ENCODE measurements at places on chromosomes 11 and 22. TPM values are rescaled to one million over a fixed set of nuclear protein-coding genes. Genes with fewer than 3 reads are reported as not detected.

- no peak for DNase-seq
These were observed 870.0 kb downstream of the NTM start for GRCh38 chr11:132240374-132240773.

DNA sequence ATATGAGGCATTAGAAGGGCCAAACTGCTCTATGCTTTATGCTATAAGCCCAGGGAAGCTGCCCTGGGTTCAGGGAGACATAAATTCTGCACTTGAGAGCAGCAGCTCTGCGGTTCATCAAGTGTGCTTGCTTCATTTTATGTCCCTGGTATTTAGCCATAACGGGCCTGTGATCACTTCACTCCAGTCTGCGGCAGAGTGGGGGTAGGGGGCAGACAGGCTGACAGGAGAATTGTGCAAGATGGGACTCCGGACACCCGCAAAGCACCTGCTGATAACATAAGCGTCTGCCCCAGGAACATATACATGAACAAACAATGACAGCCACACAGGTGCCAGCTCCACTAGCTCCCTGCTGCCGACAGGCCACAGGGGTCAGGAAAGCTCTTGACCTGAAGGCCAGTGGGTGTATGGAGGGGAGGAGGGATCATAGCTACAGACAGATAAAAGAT lies 56.1 kb downstream of the SMCO4 start:
- no peak for DNase-seq

GRCh38 chr22:49305214-49305965 lies 522.3 kb downstream of the BRD1 start:
- peak; percentile 64 for DNase-seq

DNA sequence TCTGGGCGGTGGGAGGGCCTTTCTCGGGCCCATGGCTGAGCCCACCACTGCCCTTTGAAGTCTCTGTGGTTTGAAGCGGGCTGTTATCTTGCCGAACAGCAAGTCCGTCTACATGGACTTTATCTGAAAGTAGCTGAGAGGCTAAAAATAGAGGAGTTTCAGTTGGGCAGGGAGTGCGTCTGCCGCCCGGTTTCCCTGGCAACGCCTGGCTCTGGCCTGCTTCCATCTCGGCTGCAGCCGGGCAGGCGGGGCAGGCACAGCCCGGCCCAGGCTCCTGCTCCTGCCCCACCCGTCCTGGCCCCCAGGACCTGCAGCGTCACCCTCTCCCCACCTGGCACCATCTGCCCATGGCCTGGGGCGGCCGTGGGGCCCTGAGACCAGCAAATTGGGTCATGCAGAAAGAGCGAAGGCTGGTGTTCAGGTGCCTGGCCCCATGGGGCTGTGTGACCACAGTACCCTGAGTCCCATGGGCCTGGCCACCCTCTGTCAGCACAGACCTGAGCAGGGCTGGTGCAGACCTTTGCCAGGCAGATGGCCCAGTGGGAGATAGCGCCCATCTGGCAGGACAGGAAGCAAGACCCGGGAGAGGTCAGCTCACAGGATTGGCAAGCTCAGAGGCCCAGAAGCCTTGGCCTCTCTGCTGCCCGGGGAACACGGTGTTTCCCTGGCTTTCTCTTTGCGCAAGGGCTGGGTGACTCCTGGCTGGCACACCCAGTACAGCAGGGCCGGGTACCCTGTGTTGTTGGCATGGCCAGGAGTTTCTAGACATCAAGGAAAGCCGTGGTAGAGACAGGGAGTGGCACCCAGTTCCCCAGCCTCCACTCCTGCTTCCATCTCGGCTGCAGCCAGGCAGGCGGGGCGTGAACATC lies 79.1 kb upstream of the KCNQ1OT1 start:
- peak; percentile 90 for DNase-seq

DNA sequence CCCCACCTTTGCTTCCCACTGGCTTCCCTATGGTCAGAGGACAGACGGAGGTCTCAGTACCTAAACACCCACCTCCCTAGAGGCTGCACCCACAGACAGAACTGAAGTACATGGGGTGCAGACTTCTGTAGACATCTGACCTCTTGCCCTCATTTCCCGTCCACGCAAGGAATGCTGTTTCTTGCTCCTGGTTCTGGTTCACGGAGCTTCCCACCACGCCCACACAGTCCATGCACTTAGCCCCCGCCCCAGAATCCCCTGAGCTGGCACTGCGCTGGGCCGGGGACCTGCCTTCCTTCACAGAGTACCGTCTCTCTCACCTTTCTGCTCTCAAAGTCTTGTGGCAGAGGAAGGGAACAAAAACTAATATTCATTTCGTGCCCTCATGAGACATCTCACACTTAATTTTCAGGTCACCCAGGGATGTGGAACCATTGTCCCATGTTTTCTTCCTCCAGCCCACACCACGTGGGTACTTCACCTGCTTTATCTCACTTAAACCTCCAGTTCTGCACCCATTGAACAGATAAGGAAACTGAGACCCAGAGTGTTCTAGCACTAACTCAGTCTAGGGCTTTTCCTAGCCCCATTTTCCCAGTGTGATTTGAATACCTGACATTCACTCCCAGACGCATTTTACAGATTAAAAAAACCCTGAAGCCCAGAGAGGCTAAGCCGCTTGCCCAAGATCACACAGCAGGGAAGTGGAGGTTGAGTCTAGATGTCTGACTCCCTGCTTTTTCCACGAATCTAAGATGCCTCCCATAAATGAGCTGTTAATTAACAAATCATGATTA lies 5.7 kb downstream of the TMPRSS6 start:
- DNase-seq = no peak

DNA sequence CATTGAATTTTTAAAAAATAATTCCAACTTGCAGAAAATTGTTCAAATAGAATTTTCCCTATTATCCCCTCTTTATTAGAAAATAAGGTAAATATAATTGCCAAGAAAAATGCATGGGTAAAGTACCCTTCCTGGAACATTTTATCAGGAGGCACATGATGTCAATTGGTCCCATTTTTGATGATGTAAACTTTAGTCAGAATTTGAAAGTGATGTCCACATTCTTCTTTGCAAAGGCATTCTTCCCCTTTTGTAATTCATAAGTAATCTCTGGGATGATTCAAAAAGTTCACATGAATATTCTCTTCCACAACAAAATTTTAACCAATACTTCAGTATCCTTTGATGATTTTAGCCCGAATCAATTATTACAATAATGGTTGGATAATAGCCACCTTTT lies 86.9 kb upstream of the ANO3 start:
- DNase-seq = no peak

DNA sequence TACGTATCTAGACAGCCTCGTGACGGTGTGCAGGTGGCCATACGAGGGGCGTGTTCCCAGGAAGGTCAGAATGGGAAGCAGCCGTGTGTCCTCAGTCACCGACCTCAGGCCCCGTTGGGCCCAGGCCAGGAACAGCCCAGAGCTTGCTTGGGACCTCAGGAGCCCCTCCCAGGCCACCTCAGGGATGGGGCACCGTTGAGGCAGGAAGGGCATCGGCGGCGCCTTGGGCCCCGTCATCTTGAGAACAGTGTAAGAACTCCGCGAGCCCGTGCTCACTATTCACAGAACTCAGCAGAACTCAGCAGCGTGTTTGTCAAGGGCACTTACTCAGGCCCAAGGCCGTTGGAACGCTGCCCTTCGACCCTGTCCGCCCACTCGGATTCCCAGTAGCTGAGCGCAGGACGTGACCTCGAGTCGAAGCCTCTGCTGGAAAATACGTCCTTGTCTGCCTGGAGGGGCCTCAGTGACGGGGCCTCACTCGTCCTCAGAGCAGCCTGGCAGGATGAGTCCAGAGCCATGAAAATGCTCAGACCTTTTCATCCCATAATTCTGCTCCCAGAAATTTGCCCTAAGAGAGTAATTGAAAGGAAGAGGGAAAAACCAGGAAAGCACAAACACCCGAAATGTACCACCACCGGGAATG lies 1134.8 kb downstream of the BRD1 start:
- no peak for DNase-seq

GRCh38 chr11:27807596-27807995 lies 107.3 kb upstream of the BDNF start:
- DNase-seq = no peak

DNA sequence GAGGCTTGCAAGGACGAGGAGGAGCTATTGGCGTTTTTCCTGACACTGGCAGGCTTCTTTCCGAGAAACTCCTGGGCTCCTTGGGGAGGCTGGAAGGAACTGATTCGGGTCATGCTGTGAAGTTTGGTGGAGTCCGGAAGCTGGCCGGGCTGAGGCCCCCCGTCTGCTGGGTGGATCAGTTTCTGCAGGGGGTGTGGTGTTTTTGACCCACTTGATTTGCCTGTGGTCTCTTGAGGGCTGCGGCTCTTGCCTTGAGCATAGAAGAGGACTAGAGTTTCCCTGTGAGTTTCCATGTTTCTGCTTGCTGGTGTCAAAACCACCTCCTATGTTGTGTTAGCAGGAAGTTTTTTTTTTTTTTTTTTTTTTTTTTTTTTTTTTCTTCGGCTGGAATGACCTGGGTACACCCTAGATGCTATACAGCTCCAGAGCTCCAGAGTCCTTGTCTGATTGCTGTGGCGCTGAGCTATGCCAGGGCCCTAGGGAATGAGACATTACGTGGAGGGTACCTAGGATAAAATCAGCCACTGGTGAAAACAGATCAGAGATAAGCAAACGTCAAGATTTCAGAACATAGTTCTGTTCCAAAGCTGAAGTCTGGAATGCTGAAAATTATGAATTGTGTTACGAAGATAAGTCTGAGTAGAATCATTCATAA lies 728 bp downstream of the TBC1D22A start:
- DNase-seq = peak; percentile 45

LMO2 gene
- total RNA-seq = 35.1 TPM

Measured in lung (tissue), 17 donors.